ENCODE measurements at places on chromosomes 6 and 20.
A peak's percentile ranks its signal among the peaks of the same experiment; 100 is the strongest.

GRCh38 chr6:100235631-100236030 lies 229.1 kb downstream of the SIM1 start:
- DNase-seq = no peak

DNA sequence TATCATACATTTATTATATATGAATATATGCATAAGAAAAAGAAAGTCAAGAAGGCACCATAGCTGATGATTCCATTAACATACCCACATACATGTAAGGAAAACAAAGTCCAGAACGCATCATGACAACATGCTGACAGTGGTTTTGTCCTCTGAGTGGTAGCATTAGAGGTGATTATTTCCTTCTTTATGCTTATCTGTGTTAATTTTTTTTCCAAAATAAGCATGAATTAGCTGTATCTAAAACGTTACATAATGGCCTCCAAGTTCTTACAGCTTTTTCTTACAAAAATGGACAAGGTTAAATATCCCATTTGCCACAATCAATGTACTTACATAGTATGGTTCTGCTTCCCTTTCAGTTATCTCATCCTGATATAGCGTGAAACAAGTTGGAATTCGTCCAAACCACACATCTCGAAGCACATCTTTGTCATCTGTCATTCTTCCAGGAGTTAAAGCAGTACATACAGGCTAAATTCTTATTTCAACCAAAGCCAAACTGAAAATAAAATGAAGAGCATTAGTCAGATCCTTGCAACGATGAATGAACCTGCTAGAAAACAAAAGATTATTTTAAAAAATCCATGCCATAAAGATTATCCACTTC lies 9.7 kb downstream of the ATG5 start:
- no peak for DNase-seq

GRCh38 chr20:39799366-39799965 lies 837.3 kb downstream of the DHX35 start:
- DNase-seq = no peak

DNA sequence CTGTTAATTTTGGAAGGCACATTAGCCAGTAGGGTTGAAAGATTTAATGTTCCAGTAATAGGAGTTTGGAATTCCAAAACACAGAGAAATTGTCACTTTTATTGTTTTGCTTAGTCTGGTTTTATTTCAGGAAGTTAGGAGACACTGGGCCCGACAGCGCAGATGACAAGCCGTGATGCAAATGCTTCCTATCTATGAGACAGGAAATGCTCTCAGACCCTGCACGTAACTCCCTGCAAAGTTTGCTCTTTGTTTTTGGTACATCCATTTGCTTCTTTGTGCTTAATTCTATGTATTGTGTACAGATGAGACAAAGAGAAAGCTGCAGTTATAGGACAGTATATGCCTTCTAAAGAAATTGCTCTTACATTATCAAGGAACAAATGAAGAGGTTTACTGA lies 201.6 kb upstream of the SGK1 start:
- no peak for DNase-seq

GRCh38 chr6:169093066-169093723 lies 160.5 kb downstream of the THBS2 start:
- no peak for DNase-seq

GRCh38 chr20:21003902-21004301 lies 102.3 kb downstream of the LINC00237 start:
- DNase-seq = no peak

DNA sequence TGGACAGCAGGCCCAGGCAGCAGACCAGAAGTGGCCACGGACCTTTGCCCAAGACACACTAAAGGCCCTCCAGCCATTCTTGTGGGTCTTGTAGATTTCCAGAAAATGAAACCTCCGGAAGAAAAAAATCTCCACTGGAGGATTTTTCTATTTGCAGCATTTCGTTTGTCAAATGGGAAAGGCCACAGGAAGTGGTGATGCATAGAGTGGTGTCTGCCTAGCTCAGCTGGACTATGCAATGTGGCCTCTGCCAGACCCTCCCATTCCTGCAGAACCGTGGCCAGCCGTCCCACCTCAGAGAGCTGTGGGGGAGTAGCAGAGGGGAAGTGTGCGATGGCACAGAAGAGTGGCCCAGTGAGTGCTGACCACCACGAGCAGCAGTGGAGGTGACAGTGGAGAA lies 24.0 kb upstream of the INSM1 start:
- DNase-seq = no peak

- DNase-seq = no peak
Observed at GRCh38 chr6:150417250-150417649, 48.4 kb downstream of the IYD start.

DNA sequence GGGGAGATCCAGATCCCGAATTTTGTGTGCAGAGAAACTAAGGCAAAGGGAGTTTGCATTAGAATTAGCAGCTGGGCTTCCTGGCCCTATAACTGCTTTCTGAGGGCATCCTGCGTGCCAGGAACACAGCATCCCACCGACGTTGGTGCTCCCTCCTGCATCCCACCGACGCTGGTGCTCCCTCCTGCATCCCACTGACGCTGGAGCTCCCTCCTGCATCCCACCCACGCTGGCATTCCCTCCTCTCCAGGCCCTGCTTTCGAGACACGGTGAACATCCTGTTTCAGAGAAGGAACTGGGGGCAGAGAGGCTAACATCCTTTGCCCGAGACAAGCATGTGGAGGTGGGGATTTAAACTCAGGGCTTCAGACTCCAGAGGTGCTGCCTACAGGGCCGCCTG lies 44.4 kb downstream of the DACT2 start:
- DNase-seq = no peak

- no peak for DNase-seq
Observed at GRCh38 chr20:63409834-63410435, 48.8 kb upstream of the CHRNA4 start.

- no peak for DNase-seq
Observed at GRCh38 chr6:90444160-90444714, 142.6 kb downstream of the MAP3K7 start.

- DNase-seq = no peak
Observed at GRCh38 chr6:132461958-132462357, 51.0 kb downstream of the STX7 start.

GRCh38 chr6:88263591-88263990 lies 97.4 kb upstream of the CNR1 start:
- DNase-seq = no peak

DNA sequence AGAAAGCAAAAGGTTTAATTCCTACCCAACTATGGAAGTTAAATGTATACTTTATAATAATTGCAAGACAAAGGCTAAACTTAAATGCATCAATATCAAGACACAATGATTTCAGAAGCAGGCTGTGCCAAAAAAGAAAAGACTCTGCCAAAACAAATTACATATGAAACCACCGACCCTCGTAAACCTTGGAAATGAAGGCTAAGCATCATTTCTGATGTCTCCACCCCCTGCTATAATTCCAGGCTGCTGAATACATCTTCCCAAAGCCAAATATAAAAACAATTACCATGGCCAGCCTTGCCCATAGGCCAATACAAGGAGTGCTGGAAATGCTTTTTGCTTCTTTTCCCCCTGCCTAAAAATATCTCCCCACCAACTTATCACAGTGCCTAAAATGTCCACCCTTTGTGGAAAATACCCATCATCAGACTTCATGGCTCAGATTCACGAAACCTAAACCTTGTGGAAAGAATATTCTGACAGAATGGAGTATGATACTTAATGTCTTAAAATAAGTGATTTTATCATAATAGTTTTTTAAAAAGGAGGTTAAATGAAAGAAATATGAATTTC lies 37.4 kb downstream of the RCAN2 start:
- no peak for DNase-seq

GRCh38 chr6:7073821-7074525 lies 33.8 kb upstream of the RREB1 start:
- no peak for DNase-seq

GRCh38 chr6:114452785-114453401 lies 110.1 kb upstream of the HS3ST5 start:
- DNase-seq = no peak

DNA sequence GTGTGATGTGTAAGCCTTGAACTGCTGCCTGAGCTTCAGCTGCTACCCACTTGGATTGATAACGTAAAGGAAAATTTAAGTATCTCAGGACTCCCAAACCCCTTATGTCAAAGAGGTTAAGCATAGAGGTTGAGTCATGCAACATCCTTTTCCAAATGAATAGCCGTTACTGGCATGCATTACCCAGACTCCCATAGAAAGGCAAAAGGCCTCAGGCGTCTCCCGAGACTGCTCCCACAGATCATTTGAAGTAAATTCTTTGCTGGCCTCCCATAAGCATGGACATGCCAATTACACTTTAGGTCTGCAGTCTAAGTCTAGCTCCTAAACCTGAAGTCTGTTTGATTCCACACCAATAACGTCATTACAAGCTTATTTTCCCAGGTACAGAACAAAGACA lies 14.7 kb downstream of the IPCEF1 start:
- DNase-seq = no peak

DNA sequence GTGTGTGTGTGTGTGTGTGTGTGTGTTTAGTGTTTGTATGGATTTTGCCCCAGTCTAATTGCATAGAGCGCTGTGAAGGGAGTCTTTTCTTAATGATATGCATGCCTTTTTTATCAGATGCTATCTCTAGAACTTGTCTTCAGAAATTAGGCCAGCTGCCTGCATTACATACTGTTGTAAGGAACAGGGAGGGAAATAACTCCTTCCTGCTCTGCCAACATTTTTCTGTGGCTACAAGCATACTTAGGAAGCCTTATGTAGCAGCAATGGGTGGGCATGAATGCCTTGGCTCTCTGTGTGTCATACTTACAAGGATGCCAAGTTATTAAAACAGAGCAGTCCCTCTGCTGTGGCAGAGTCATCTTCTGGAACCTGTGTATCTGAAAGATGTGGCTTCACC lies 8.0 kb upstream of the COL21A1 start:
- DNase-seq = no peak

DNA sequence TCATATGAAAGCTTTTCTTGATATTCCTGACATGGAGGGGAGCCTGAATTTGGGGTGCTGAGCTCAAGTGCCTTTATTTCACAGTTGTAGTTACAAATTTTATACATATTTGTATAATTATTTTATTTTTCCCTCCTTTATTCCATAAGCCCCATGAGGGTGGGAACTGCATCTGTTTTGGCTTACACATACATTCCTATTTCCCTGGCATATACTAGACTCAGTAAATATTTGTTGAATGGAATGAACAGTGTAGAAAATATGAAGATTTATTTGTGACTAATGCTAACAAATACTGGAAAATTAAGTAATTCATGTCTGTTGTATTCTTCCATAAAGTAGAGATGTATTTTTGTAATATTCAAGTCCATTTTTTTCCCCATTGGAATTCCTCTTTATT lies 127.1 kb downstream of the MYO6 start:
- DNase-seq = no peak

DNA sequence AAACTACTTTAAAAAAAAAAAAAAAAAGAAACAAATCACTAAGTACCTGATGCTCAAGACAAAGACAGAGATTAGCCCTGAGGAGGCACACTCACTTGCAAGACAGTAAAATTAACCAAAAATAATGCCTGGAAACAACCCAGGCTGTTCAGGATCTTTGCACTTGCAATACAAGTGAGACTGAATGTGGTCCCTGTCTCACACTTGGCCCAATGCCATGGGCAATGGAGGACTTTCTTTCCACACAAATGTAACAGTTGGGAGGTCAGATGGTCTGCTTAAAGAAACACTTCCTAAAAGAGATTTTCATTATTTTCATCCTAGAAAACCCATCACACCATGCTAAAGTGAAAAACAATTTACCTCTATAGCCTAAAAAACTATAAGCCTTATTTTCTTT lies 16.2 kb downstream of the STAU1 start:
- DNase-seq = no peak

- no peak for DNase-seq
Observed at GRCh38 chr20:21725892-21726291, 20.4 kb downstream of the PAX1 start.

- no peak for DNase-seq
Observed at GRCh38 chr6:14270925-14271788, 153.6 kb downstream of the CD83 start.

DNA sequence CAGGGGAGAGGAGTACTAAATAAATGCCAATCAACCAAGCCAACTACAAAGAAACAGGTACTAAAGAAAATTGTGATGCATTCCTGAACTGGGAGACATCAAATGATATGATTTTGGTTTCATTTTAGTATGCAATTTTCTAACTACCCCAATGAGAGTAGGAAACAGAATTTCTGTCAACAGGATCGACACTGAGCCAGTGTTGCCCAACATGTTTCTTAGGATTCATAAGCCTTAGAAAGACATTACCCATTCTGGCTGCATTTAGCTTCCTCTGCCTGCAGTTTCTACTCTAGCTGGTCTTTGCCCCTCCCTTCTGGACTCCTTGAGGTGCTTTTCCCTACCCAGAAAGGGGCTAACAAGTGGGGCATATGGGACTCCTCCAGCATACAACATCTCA lies 49.8 kb downstream of the KCTD20 start:
- no peak for DNase-seq

DNA sequence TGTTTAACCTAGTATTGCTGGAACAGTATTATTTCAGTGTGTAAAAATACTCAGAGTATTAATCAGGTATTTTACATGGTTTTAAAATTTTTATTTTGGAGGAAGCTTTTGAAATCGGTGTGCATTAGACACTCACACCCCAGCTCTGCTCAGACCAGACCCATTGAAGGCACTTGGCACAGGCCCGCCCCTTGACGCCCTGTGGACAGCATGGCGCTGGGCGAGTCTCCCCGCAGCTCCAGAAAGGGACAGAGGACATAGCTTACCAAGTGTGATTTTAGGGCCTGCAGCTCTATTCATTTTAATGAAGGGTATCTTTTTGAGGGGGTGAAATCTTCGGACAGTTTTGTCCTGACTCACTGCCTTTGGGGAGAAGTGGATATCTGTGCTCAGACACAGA lies 164.5 kb downstream of the CDH4 start:
- no peak for DNase-seq

DNA sequence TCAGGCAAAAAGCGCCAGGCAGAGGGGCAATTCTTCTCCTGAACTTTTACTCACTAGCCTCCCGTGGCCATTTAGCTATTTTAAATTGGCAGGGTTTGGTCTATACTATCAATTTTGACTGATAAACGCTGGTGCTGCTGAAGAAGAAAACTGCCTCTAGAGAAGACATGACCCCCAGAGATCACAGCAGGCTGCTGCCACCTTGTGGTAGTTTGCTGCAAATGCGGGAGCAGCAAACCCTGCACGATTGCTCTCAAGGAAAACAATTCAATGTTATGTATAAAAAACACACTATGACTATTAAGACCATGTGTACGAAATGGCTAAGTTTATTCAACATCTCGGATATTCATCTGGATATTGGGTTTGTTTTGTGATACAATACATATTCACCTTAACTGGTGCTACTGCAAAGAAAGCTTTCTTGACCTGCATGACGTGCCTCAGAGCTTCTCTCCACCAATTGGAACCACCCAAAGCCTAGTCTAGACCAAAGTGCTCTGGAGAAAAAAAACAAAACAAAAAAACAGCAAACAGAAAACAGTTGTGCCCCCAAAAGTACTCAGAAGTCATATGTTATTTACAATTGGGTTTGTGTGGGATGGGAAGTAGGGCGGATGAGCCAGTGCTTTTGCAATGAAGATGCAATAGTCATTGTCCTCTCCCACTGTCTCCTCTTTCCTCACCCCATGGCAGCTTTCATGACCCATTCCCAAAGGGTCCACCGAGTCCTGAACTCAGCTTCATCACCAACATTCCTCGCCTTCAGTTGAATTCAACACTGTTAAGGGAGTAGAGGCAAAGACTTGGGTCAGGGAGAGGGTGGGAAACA lies 19.6 kb upstream of the IL17F start:
- peak; percentile 41 for DNase-seq
